ENCODE measurements at places on chromosomes 6 and 20.

DNA sequence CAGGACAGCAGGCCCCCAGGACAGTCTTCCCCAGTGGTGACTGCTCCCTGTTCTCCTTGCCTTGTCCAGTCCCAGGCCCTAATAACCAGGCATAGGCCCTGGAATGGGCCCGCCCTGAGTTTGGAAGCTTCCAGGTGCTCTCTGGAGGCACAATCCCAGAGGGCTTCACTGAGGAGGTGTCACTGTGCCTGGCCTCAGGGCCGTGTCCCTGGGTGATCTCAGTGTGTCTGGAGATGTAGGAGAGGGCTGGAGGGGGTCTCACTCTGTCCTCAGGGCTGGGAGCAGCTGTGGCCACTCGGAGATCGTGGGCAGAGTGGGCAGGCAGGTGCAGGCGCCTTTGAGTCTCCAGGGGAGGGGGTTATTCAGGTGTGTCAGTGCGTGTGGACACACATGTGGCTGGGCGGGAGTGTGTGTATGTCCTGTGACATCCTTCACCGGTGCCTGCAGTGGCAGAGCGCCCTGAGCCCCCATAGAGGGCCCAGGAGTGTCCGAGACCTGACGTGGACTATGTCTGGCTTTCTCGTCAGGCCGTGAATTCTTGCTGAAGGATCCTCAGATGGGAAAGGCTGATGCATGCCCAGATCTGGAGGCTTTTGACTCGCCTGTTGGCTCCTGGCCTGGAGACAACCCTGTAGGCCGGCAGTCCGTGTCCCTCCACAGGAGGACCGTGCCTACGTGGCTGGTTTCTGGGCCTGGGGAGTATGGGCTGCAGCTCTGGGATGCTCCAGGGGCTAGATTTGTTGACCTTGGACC is 5.5 kb upstream of the NPBWR2 start:
- DNase-seq: no peak

- DNase-seq: no peak
Observed at GRCh38 chr6:71082033-71082650, 125.3 kb upstream of the B3GAT2 start.

DNA sequence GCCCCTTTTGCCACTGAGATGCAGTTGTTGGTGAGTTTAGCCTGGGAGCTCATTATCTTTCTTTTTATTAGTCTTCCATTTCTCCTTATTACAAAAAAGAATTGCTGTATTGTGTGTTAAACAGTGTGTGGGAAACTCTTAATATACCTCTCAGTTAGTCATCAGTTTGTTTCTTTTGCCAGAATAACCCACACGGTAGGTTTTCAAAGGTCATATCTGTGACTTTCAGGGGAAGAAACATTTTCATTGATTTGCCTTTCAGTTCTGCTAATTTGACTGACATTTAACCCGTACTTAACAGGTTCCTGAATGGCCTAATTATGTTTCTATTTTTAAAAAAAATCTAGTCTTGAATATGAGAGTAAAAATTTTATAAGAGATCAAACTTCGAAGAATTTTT is 145.3 kb downstream of the KHDC1L start:
- DNase-seq: no peak

- DNase-seq: no peak
Observed at GRCh38 chr6:112145080-112145573, 57.7 kb downstream of the FAM229B start.

GRCh38 chr20:1450926-1451491 is 15.6 kb downstream of the NSFL1C start:
- no peak for DNase-seq

GRCh38 chr6:163756079-163756478 is 341.6 kb downstream of the QKI start:
- no peak for DNase-seq

- no peak for DNase-seq
Observed at GRCh38 chr6:169441292-169441691, 187.6 kb upstream of the THBS2 start.

- DNase-seq: no peak
Observed at GRCh38 chr6:146931214-146931613, 273.0 kb upstream of the STXBP5 start.

Data from activated T-helper 1 cell treated with Interleukin-2 at 50 U/mL for 16 hours (primary cell).